ENCODE measurements at places on chromosomes 11 and 22.

GRCh38 chr22:45997077-45997776, 20.3 kb upstream of the WNT7B start:
- H3K36me3 ChIP-seq: no peaks in the 10 kb centered on the region
- DNase-seq: peak; percentile 41
- H3K4me3 ChIP-seq: no peak overlapping the region
- H3K27me3 ChIP-seq: peaks cover 20% of the 10 kb centered on the region
- H3K4me1 ChIP-seq: peaks cover 24% of the 10 kb centered on the region

- H3K36me3 ChIP-seq: peaks cover 13% of the 10 kb centered on the region
- no peak for DNase-seq
- H3K27ac ChIP-seq: no peak overlapping the region
- H3K4me1 ChIP-seq: peaks cover 23% of the 10 kb centered on the region
Observed at GRCh38 chr11:59770319-59770718, 15.1 kb downstream of the STX3 start.

DNA sequence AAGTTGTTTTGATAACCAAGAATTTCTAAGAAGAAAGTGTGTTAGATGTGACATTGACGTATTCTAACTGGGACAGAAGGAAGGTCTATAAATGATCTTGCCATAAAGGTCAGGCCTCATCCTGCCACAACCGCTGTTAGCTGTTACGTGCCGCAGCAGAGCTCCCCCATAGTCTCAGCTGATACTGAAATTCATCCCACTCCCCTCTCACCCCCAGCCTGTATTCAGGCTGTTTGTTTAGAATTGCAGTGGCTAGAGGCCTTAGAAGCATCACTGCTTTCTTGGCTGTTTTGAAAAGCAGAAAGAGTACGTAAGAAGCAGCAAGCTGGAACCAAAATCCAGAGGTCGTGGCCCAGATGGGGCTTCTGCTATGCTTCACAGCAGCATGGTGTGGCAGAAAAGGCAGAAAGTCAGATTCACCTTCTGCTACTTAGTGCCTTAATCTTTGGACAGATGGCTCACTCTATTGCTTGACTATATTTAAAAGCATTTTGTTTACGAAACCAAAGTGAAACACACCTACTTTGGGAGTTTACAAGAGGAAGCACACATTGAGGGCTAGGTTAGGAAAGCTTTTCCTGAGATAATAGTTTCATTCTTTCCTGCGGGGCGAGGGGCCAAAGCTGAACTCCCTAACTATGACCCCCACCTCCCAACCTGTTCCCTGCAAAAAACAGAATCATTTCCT, 950 bp upstream of the LAYN start:
- H3K27me3 ChIP-seq: peaks cover 38% of the 10 kb centered on the region
- peak overlapping the region; percentile 62 for H3K4me3 ChIP-seq
- no peak overlapping the region for H3K27ac ChIP-seq
- peak; percentile 23 for DNase-seq
- no peaks in the 10 kb centered on the region for H3K36me3 ChIP-seq
- peaks cover 38% of the 10 kb centered on the region for H3K4me1 ChIP-seq

DNA sequence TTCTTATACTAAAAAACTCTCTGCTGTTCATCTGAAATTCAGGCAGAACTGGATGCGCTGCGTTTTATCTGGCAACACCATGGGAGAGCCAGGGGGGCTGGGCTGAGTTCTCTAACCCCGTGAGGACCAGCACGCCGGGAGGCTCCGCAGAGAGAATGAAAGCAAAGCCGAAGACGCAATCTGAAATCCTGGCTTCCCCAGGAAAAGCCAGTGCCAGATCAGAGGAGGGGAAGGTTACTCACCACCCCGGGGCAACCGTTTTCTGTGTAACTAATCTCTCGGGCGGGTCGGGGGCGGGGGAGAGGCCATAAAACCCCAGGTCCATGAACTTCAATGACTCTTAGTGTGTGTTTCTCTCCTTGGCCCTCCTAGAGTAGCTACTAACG, 99.4 kb downstream of the SHANK2 start:
- no peaks in the 10 kb centered on the region for H3K36me3 ChIP-seq
- no peak overlapping the region for H3K27ac ChIP-seq
- no peak overlapping the region for H3K4me3 ChIP-seq
